Aorta (tissue), 5 donors: ENCODE measurements at places on chromosomes 4 and X. TPM values are rescaled to one million over a fixed set of nuclear protein-coding genes. Genes with fewer than 3 reads are reported as not detected.

Gene GSX2
- not detected for total RNA-seq

Gene ODAPH
- total RNA-seq, result not detected

Gene TMEM129
- total RNA-seq, result 26.6 TPM

Gene CENPI
- total RNA-seq, result 1.7 TPM

Gene CYLC1
- total RNA-seq, result not detected

Gene GCNA
- 1.9 TPM for total RNA-seq

Gene DDIT4L
- total RNA-seq, result 7.0 TPM

Gene NHS
- total RNA-seq, result 28.2 TPM

Gene VMA21
- 23.2 TPM for total RNA-seq

Gene SSX3
- not detected for total RNA-seq

Gene PACRGL
- 19.5 TPM for total RNA-seq

Gene CASK
- total RNA-seq, result 51.1 TPM

Gene LUZP4
- not detected for total RNA-seq

Gene CLDN34
- total RNA-seq, result 0.36 TPM

Gene CENPVL1
- total RNA-seq, result not detected

Gene TLR1
- 18.1 TPM for total RNA-seq

GRCh38 chr4:95850161-95850560 is 10.3 kb downstream of the PDHA2 start:
- no peak for DNase-seq

GRCh38 chrX:74325130-74326059 is 21.4 kb downstream of the ZCCHC13 start:
- DNase-seq, result no peak

DNA sequence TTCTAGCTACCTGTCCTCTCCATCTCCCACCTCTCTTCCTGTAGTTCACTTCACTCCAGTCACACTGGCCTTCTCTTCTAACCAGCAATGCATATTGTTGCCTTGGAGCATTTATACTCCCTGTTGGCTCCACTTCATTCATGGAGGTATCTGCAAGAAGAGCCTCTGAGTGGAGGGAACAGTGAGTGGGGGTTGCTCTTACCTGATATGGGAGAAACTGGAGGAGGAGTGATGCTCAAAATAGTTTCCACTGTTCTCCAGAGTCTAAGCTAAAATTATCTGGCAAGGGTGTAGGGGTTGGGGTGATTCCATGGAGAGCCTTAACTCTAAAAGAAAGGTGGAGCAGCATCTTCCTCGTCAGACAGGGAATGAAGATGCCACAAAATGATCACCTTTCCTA is 28.9 kb upstream of the DDX53 start:
- DNase-seq, result no peak

DNA sequence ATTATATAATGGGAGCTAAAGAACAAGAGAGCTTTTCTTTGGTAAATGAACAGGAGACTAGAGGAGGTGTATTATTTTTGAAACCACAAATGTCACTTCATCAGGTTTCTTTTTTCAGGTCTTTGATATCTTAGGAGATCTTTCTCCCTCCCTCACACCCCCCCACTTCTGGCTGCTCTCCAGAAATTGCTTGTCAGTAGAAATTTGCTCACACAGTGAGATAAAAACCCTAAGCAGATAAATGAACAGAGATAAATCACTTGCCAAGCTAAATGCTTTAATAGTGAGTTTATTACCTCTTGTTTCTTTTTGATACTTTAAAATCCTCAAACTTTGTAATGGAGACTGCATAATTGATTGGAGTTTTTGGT is 421.2 kb upstream of the TENM3 start:
- DNase-seq, result no peak

DNA sequence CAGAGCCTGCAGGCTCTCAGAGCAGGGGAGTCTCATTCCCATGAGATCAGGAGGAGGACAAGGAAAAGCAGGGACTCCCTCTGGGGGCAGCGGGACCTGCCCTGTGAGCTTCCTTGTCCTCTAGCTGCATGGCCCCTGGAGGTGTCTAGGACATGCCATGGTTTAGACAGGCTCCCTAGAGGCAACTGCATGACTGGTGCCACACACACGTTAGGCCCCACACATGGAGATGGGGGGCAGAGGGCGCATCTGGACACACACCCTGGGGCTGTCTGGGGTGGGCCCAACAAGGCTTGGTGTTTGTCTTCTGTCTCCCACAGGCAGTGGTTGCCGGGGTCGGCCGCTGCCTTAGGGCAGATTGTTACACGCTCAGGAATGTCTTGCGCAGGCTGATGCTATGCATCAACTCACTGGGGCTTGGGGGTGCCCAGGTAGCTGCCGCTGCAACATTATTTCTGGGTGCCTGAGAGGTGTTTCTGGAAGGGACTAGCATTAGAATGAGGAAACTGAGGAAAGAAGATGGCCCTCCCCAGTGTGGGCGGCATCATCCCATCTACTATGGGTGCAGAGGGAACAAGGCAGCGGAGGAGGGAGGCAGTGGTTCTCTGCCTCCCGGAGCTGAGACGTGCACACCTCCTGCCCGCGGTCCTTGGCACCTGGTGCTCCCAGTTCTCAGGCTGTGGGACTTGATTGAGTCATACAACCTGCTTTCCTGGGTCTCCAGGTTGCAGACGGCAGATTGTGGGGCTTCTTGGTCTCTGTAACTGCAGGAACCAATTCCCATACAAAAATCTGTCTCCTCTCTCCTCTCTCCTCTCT is 32.1 kb upstream of the GPR78 start:
- DNase-seq, result peak; percentile 57

- no peak for DNase-seq
Measured at GRCh38 chr4:6313216-6313615, 43.6 kb downstream of the WFS1 start.

- no peak for DNase-seq
Measured at GRCh38 chrX:140767646-140768045, 58.1 kb downstream of the LINC00632 start.

GRCh38 chrX:20147561-20147960 is 5.9 kb upstream of the EIF1AX start:
- no peak for DNase-seq

DNA sequence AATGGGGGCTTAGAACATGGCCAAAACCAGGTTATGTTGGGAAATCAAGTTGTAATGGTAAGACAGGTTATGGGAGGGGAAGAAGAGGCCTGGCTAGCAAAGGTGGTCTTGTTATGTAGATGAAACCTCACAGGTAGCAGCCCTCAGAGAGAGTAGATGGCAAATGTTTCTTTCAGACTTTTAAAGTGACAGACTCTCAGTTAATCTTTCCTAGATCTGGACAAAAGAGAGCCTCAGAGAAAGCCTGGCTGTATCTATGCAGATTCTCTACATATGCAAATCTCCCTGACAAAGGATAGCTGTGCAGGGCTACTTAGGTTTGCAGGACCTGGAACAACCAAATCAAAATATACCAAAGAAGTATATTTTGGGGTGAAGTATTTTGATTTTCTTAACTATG is 284.1 kb upstream of the AMOT start:
- no peak for DNase-seq

GRCh38 chr4:102578819-102579218 is 77.7 kb downstream of the NFKB1 start:
- no peak for DNase-seq

GRCh38 chrX:19673375-19674040 is 158.2 kb upstream of the MAP3K15 start:
- peak; percentile 73 for DNase-seq

- DNase-seq, result no peak
Measured at GRCh38 chr4:4270529-4270928, 19.4 kb downstream of the LYAR start.

- no peak for DNase-seq
Measured at GRCh38 chr4:183129675-183130074, 30.6 kb downstream of the WWC2 start.

DNA sequence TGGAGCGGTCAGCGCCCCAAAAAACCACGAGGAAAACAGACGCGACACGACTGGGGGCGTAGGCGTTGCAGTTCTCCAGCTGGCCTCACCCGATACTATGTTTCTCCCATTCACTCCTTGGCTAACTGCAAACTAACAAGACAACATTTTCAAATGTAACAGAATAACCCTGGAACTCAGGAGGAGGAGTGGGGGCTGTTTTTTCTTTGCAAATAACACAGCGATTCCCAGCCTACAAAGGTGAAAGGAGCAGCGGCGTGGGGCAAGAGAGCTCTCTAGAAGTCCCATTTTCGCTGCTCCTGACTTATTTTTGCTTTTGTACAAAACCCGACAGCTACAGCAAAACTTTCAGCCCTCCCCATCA is 1.6 kb downstream of the SOX3 start:
- DNase-seq, result no peak

DNA sequence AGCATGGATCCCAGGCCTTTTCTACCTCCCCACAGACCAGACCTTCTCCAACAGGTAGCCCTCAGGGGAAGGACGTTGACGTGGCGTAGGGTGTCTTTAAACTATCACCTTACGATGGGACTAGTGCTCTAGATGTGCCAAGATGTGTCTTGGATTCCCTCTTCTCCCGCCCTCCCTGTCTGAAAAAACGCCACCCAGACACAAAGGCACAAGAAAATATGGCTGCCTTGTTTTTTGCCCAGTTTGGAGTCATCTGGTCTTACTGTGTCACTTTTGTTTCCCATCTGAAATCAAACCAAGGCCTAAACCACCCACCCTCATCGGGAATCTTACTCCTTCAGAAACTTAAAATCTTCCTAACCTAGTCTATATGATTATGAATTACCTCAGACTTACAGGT is 235.4 kb downstream of the OR13H1 start:
- no peak for DNase-seq

- DNase-seq, result no peak
Measured at GRCh38 chr4:78880874-78881492, 58.3 kb downstream of the PAQR3 start.

- no peak for DNase-seq
Measured at GRCh38 chr4:80798082-80798481, 232.4 kb upstream of the BMP3 start.

GRCh38 chr4:73446336-73446938 is 10.4 kb downstream of the AFP start:
- DNase-seq, result no peak

DNA sequence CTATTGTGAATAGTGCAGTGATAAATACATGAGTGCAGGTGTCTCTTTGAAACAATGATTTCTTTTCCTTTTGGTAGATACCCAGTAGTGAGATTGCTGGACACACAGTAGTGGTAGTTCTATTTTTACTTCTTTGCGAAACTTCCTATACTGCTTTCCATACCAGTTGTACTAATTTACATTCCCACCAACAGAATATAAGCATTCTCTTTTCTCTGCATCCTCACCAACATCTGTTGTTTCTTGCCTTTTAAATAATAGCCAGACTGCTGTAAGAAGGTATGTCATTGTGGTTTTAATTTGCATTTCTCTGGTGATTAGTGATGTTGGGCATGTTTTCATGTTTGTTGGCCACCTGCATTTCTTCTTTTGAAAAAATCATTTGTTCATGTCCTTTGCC is 105.9 kb downstream of the COL4A6 start:
- no peak for DNase-seq

DNA sequence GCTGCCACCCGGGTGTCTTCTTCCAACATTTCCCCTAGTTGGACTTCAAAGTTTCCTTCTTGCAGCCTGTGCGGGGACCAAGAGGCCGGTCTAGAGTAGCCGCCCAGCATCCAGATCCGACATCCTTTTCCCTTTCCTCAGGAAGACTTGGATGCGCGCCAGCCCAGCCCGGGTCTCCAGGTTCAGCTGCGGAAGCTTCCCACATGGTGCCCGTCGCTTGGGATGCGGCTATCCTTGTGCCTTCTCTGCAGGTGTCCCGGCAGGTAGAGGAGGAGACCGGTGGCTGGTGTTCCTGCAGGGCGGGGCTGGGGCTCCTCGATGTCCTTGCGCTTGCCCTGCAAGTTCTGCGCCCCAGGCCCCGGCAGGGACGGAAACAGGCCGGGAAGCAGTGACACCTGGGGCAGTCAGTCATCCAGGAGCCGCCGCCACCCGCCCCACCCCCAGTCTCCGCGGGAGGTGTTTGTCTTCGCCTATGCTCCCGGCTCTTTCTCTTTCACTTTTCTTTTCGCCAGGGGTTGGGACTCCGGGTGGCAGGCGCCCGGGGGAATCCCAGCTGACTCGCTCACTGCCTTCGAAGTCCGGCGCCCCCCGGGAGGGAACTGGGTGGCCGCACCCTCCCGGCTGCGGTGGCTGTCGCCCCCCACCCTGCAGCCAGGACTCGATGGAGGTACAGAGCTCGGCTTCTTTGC is at the start of gene IL15:
Gene IL15, plus strand, starts transcription at position 502 of the 689 bp plus-strand sequence. CDS start 82,882 bp downstream, outside the sequence.
- DNase-seq, result peak; percentile 85

GRCh38 chr4:120018786-120019185 is 47.9 kb downstream of the MAD2L1 start:
- DNase-seq, result no peak

GRCh38 chr4:11634283-11634682 is 205.6 kb upstream of the HS3ST1 start:
- no peak for DNase-seq

- DNase-seq, result no peak
Measured at GRCh38 chr4:49032440-49033161, 46.5 kb downstream of the CWH43 start.

DNA sequence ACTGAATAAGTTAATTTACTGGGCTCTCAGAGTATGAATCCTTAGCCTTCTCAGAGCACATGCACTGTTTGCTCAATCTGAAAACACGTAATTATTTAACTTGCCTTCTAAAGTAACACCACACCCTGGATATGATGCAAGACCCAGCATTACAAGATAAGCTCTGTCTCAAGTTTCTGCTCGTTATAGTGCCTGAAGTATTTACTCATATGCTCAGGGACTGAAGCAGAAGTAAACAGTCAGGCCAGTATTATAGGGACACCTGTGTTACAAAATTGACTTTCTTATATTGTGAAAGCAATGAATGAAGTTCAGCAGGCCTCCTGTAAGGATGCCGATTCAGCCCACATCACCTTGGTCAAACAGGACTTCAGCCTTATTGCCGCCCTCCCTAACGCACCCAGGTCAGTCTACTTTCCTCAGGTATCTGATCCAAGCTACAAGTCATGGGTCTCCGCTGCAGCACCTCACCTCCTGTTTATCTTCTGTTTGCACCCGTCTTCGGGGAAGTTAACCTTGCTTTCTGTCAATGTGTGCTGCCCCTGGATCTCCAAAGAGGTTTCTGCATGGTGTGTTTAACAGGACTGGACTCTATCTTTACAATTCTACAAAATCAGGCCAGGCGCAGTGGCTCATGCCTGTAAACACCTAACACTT is 42.8 kb upstream of the KLF3 start:
- no peak for DNase-seq

DNA sequence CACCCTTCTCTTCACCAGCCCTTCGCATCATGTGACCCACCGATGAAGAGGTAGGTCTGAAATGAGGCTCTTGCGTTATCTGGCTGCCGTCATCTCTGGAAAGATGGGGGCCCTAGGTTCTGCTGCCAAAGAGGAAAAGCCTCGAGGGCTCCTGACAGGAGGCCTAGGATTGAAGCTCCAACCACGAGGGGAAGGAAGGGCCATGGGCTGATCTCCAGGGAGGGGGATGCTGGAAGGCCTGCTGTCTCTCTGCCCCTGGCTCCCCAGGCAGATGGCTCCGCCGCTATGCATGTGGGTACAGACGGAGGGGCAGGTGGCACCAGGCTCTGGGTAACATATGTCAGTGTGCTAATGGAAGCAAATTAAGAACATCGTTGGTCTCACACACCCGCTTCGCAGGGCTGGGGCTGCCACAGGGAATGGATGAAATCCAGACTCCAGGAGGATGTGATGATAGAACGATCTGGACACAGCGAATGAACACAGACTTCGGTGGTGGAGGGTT is 44.9 kb downstream of the AFAP1 start:
- no peak for DNase-seq

GRCh38 chrX:22664826-22665225 is 334.9 kb upstream of the DDX53 start:
- DNase-seq, result no peak
